ENCODE measurements at places on chromosomes 13 and 19.

GRCh38 chr13:100535426-100536135, 53.0 kb downstream of the GGACT start:
- no peak for DNase-seq

- no peak for DNase-seq
Measured at GRCh38 chr13:73288596-73288995, 229.8 kb downstream of the KLF5 start.

DNA sequence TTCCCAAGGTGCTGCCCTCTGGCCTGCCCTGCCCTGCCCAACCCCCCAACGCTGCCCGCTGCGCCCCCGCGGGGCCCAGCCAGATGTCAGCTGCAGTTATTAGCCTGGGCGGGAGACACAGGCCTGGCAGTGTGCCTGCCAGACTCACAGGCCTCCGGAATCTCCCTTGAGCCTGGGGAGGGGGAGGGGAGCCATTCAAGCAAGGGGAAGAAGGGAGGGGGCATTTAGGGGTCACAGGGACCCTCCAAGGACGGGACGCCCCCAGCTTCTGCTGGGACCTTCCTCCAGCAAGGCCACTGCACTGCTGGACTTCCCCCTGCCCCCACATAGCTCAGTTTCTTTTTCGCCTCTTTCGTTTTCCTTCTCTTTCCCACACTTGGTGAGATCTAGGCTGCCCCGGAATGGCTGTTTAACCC, 2.6 kb upstream of the JUNB start:
- DNase-seq, result no peak

GRCh38 chr13:27953676-27954405, 15.3 kb downstream of the CDX2 start:
- no peak for DNase-seq

GRCh38 chr19:49881672-49882394, 4.3 kb downstream of the TBC1D17 start:
- no peak for DNase-seq

GRCh38 chr13:64680739-64681138, 2549.4 kb downstream of the PCDH9 start:
- DNase-seq, result no peak

- DNase-seq, result no peak
Measured at GRCh38 chr13:111404746-111405145, 84.3 kb downstream of the TEX29 start.

GRCh38 chr13:45109102-45109720, 11.1 kb upstream of the GTF2F2 start:
- DNase-seq, result no peak

GRCh38 chr13:89695343-89696257, 1651.9 kb upstream of the MIR17HG start:
- DNase-seq, result no peak

GRCh38 chr19:5281588-5281987, 59.0 kb downstream of the PTPRS start:
- no peak for DNase-seq

DNA sequence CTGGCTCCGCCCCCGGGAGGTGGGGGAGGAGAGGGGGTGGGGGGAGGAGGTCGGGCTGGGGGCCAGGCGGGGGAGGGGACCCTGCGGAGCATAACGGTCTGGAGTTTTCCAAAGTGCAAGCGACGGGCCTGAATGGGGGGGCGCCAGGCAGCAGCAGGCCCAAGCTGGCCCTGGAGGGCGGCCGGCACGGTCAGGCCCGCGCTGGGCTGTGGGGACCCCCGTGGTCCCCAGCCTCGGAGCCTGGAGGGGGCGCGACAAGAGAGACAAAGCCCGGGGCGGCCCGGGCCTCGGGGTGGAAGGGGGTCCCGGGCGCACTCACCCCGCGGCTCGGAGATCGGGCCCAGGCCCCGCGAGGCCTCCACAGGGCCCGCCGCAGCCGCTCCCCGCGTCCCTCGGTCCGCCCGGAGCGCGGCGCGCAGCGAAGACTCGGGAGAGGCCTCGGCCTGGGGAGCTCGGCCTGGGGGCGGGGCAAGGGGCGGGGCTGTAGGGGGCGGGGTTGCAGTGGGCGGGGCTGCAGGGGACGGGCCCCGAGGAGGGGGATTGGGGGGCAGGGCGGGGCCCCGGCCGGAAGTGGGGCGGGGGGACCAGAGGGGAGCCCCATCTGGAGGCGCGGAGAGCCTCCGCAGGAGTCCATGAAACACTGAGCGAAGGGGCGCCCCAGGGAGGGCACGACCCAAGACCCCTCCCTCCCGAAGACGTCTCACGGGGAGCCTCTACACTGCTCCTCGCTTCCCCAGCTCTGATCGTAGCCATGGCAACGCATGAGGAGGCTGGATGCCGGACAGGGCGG, 47.6 kb downstream of the PTPRS start:
- DNase-seq, result no peak

DNA sequence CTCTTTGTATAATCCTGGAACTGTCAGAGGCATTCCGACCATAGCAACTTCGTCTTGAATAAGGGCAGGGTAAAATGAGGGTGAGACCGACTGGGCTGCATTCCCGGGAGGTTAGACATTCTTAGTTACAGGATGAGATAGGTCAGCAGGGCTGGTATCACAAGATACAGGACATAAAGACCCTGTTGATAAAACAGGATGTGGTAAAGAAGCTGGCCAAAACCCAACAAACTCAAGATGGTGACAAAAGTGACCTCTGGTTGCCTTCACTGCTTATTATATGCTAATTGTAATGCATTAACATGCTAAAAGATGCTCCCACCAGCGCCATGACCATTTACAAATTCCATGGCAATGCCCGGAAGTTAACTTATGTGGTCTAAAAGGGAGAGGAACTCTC, 27.7 kb upstream of the MBNL2 start:
- DNase-seq, result no peak

- DNase-seq, result no peak
Measured at GRCh38 chr13:113207890-113208420, 514 bp downstream of the PCID2 start.

DNA sequence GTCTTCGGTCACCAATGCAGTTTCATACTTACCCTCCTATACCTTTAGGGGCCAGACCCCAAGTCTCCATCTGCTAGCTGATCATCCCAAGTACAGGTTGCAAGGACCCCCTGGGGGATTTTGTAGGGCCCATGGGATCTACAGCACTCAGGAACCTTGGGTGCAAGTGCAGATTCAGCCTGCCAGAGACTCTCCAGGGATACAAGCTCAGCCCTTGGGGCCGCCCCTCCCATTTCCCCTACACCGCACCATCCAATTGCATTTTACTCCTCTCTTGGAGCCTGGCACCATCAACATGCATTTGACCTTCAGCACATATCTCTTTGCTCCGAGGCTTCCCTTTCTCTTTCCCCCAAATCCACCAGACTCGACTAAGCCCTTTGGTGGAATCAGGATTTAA, 154.7 kb upstream of the ZNF536 start:
- no peak for DNase-seq
